HS-5 (cell line): ENCODE measurements at places on chromosomes 2 and 18.

DNA sequence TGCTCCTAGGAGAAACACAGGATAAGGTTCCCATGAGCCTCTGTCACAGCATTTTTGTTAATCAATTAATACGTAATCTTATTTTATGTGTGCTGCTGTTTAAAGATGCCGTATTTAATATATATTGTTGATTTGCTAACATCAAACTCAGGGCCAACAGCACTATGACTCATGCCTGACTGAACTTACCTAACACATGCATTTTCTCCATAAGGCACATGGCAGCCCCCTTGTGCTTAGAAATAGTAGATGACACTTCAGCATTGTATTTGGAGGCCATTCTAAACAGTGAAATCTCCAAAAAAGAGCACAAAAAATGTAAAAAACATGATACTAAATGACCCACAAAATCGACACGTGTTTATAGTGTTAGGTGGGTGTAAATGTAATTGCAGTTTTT lies 314.8 kb downstream of the MYCN start:
- no peak for DNase-seq

- no peak for DNase-seq
These were observed 91.0 kb upstream of the DDX18 start for GRCh38 chr2:117723483-117723882.

- DNase-seq: no peak
These were observed 2.1 kb downstream of the RHOB start for GRCh38 chr2:20448977-20449306.

- DNase-seq: no peak
These were observed 25.2 kb downstream of the PDIA6 start for GRCh38 chr2:10787176-10787968.

GRCh38 chr18:78768221-78768620 lies 211.4 kb upstream of the SALL3 start:
- DNase-seq: no peak

- DNase-seq: no peak
These were observed 34.7 kb downstream of the UNC80 start for GRCh38 chr2:209806318-209806717.

DNA sequence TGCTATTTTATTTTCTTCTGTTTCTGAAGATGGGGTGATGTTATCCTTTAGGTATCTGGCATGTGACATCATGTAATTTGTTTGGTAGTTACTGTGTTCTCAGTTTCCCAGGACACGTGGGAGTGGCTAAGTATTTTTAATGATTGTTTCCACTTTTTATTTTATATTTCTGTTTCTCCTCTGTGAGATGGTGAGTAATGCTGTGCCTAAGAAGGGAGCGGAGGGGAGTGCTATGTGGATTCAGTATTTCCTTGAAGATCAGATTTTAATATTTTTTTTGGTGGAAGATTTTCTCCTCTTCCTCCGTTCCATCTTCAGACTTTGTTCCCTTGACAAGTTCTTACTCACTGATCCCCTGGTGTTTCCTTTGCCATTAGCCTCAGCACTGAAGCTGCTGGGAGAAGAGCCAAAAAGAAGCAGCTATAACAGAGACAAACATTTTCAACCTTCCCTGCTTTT lies 180.0 kb upstream of the MMADHC start:
- DNase-seq: no peak

DNA sequence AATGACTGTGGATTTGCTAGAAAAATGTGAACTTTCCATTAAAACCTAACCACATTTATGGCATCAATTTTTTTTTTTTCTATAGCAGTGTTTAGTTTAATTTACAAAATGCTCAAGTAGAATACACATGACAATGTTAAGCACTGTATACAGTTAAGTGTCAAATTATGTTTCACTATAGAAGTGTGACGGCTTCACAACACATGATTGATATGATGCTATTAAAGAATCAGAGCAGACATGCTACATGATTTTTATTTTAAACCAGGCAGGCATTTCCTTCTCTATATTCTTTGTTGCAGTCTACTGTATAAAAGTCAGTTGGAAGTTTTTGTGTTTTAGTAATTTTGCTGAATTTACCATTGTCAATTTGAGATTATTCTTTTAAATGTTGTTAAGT lies 43.6 kb downstream of the PROKR1 start:
- DNase-seq: no peak

GRCh38 chr2:39593439-39594393 lies 72.0 kb upstream of the TMEM178A start:
- DNase-seq: no peak

- DNase-seq: no peak
These were observed 16.9 kb upstream of the VWA3B start for GRCh38 chr2:98070081-98070480.

DNA sequence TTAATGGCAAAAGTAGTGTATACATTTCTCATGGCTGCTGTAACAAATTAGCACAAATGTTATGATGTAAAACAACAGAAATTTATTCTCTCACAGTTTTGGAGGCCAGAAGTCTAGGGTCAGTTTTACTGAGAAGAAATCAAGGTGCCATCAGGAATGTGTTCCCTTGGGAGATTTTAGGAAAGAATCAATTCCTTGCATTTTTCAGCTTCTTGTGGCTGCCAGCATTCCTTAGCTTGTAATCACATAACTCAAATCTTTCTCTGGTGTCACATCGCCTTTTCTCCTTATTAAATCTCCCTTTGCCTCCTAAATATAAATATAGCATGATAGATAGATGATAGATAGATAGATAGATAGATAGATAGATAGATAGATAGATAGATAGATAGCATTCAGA lies 307.0 kb upstream of the REG3G start:
- peak; percentile 59 for DNase-seq

GRCh38 chr2:179422037-179422643 lies 157.5 kb upstream of the SESTD1 start:
- peak; percentile 35 for DNase-seq

GRCh38 chr2:207503234-207503633 lies 26.5 kb upstream of the CREB1 start:
- DNase-seq: no peak

DNA sequence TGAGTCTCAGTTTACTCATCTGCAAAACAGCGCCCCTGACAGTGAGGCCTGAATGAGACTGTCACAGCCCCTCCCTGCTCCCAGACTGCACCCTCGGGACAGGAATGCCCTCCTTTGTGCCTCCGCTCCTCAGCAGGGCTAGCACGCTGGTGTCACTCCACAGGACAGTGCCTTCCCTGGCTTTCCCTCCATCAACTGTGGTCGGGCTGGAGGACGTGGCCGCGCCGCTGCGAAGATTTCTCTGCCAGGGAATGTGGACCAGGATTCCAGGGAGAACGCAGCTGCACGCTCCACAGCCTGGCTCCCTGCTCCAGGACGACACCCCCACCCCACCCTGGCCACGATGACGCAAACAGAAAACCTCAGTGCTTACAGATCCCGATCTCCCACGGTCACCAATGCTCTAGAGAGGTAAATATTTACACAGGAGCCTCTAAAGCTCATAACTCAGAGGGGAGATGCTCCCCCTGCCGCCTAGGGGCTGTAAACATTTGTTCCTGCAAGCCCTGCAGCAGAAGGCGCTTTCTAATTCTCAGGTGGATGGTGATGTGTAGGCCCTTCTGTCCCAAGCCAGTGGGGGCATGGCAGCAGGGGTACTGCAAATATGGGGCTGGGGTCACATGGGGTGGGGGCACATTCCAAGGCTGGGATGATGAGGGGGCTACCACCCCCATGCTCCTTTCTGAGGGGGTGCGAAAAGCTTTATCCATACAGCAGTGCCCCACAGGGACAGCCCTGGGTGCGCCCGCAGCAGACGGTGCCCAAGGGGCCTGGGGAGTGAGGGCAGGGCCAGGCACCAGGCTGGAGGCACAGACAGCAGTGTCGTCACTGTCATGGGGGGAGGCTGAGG lies 12.4 kb downstream of the HS6ST1 start:
- no peak for DNase-seq

- DNase-seq: peak; percentile 65
These were observed 188.1 kb downstream of the FMNL2 start for GRCh38 chr2:152523091-152523490.

DNA sequence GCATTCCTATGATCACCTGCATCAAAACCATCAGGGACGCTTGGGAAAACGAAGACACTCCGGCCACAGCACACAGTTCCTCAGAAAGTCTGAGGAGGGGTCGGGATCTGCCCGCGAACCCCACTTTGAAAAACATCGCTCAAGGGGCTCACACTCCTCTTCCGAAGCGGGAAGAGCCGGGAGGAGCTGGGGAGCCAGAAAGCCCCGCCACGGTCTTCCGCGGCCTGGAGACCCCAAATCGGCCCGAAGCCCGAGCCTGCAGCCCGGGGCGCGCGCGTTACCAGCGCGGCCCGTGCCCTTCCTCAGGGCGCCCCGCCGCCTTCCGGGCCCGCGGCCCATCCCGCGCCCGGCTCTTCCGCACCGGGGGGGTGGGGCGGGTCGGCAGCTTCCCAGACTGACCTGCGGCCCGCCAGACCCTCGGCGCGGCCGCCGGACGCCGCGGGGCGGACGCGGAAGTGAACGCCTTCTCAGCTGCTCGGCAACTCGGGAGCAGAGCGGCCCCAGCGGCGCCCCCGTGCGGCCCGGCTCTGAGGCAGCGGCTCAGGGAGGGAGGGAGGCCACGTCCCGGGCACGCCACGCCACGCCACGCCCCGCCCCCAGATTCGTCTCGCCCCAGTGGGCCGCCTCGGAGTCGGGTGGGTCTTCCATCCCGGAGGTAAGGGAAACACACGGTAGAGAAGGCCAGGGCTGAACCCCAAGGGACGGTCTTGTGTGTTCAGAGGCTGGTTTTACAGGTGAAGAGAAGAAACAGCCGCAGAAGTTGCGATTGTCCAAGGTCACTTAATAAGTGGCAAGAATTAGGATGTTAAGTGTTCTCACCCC lies at the start of gene KCTD18:
TSS of gene KCTD18 (minus strand) at position 457 of the 822 bp plus-strand sequence. CDS start 3,052 bp downstream, outside the sequence.
- DNase-seq: no peak
